Naive B cell (primary cell): ENCODE measurements at places on chromosomes 3 and 15. TPM values are rescaled to one million over a fixed set of nuclear protein-coding genes. Genes with fewer than 3 reads are reported as not detected.

GRCh38 chr15:28783466-28783865, 65.0 kb downstream of the GOLGA6L7 start:
- H3K4me1 ChIP-seq: no peaks in the 10 kb centered on the region
- no peak for DNase-seq
- H3K27me3 ChIP-seq: peaks cover 10% of the 10 kb centered on the region
- H3K36me3 ChIP-seq: no peaks in the 10 kb centered on the region
- no peak overlapping the region for H3K27ac ChIP-seq

DNA sequence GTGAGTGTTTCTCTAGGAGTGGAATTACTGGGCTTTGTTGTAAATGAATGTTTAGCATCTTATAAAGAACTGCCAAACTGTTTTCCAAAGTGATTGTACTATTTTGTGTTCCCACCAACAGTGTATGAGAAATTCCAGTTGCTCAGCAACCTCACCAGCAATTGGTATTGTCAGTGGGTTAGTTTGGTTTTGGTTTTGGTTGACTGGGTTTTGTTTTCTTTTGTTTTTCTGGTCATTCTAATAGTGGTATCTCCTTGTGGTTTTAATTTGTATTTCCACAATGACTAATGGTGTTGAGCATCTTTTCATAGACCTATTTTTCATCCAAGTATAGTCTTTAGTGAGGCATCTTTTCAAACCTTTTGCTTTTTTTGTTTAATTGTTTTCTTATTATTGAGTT, 27.1 kb downstream of the FILIP1L start:
- no peaks in the 10 kb centered on the region for H3K27me3 ChIP-seq
- H3K4me3 ChIP-seq: no peak overlapping the region
- DNase-seq: no peak
- H3K27ac ChIP-seq: no peak overlapping the region
- H3K36me3 ChIP-seq: no peaks in the 10 kb centered on the region

DNA sequence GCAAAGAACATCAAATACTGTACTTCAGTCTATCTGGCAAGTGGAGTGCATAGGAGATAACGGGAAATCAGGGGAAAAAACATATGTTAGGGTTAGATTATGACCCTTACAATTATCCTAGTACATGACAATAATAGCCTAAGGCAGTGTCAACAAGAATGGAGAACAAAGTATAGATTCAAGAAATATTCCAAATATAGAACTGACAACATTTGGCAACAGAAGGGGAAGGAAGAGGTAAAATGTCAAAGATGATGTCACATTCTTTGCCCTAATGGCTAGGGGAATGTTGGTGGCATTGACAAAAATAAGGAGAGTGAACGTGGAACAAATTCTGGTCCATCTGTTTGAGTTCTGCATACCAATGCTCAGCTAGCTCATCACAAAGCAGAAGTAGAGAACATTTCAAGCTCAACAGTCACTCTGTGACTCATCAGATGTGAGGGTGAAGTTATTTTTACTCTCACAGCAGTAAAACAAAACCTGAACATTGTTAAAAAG, 15.5 kb upstream of the ATP8B4 start:
- H3K27ac ChIP-seq: no peak overlapping the region
- no peak for DNase-seq
- no peaks in the 10 kb centered on the region for H3K36me3 ChIP-seq
- H3K4me1 ChIP-seq: no peaks in the 10 kb centered on the region

DNA sequence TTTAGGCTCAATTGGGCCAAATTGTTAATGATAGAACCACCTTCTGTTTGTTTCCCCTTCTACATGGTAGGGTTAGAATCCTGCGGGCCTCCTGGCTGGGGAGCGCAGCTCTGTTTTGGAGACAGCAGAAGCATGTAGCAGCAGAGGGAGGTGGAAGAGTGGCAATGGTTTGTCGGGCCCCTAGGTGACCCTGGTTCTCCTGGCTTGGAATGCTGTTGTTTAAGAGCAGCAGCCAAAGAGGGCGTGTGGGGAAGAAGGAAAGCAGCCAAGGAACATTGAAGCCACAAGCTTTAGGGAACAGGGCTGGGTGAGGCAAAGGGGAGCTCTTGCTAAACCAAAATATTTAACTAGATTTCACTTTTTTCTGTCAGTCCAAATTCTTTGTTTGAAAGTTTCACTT, 213.7 kb upstream of the NR2E3 start:
- no peak overlapping the region for H3K4me3 ChIP-seq
- no peak overlapping the region for H3K27ac ChIP-seq

DNA sequence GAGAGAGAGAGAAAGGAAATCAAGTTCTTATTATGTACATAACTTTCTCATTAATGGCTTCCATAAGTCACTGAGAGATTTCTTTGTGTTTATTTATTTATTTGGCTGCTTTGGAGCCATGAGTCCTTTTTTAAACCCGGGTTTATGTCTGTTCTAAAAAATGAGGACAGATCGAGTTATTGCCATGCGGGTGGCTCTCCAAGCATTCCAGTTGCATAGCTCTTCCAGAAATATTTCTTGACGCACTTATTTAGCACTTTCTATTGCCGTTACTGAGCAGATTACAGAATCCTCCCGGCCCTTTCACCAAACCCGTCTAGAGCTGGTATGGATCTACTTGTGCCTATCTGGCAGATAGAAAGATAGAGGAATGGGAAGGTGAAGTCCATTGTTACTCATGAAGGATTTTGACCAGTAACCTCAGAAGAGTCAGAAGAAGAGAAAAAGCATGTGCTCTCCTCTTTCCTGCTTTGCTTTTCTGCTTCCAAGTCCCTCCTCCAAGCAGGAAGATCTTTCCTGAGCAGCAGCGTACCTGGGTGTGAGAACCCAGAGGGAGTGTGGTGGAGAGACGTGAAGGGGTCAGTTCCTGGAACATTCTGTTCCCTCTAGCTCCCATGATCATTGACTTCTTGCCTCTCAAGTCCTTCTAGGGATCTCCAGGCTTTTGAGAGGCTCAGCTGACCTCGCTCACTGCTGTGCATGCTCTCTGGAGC, 112.8 kb downstream of the LPP start:
- peak overlapping the region; percentile 44 for H3K27ac ChIP-seq
- DNase-seq: no peak
- H3K4me3 ChIP-seq: no peak overlapping the region
- no peaks in the 10 kb centered on the region for H3K27me3 ChIP-seq

GRCh38 chr3:117358717-117359314, 649.2 kb downstream of the TUSC7 start:
- H3K4me1 ChIP-seq: no peaks in the 10 kb centered on the region
- H3K27ac ChIP-seq: no peak overlapping the region
- no peaks in the 10 kb centered on the region for H3K27me3 ChIP-seq
- H3K36me3 ChIP-seq: no peaks in the 10 kb centered on the region

DNA sequence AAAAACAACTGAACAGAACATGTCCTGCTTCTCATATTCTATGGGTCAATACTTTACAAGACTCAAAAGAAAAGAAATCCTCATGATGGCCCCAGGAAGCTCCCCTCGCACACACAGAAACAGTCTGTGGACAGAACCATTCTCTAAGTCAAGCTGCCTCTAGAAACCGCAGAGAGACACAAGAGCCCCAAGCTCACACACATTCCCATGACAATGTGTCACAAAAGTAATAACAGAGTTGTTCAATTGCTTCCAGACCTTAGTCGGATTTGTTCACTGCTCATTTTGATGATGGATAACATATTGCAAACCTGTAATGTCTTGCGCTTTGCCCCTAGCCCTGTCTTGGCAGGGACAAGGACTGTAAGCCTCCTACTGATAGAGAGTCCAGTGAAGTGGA, 60.9 kb downstream of the UMPS start:
- H3K4me1 ChIP-seq: no peaks in the 10 kb centered on the region
- H3K27me3 ChIP-seq: peaks cover 5% of the 10 kb centered on the region
- H3K27ac ChIP-seq: no peak overlapping the region
- H3K36me3 ChIP-seq: no peaks in the 10 kb centered on the region

- no peak overlapping the region for H3K4me3 ChIP-seq
- DNase-seq: no peak
- H3K36me3 ChIP-seq: no peaks in the 10 kb centered on the region
- peaks cover 8% of the 10 kb centered on the region for H3K4me1 ChIP-seq
- H3K27ac ChIP-seq: no peak overlapping the region
Observed at GRCh38 chr3:99850608-99851007, 32.9 kb downstream of the CMSS1 start.

DNA sequence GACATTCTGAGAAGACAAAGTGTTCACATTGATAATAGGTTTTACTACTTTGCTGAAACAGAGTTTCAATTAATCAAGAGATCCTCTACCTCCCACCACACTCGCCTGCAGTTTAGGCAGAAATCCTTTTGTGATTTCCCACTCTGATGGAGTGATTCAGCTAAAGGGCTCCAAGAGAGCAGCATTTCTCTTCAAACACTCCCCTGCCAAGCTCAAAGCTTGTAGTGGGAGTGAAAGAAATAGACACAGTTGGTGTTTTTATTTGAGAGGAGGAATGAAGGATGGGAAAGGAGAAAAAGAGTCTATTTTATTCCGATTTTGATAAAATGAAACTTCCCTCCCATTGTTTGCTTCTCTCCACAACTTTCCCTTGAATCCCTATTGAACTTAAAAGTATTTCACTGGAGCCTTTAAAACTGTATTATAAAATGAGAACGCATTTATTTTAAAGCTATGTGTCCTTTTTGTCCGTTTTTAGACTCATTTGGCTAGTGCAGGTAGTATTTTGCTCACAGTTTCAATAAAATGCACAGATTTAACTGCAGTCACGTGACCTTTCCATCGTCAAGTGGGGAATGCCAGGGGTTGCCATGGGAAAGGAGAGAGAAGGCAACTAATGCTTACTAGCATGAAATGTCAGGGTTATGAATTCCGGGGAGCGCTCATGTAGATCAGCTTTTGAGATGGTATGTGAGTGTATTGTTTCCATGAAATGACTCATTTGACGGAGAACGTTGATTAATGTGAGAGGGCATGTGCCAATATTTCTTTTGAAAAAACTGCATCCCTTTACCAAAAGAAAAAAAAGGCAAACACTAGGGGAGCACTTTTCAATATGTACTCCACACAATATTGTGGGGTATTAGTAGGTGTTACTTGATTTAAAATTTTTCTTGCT, 7.7 kb upstream of the OSBPL11 start:
- DNase-seq: no peak
- H3K4me3 ChIP-seq: no peak overlapping the region
- no peaks in the 10 kb centered on the region for H3K36me3 ChIP-seq
- H3K4me1 ChIP-seq: no peaks in the 10 kb centered on the region

- no peaks in the 10 kb centered on the region for H3K4me1 ChIP-seq
- no peak overlapping the region for H3K27ac ChIP-seq
- no peak overlapping the region for H3K4me3 ChIP-seq
Observed at GRCh38 chr3:189624130-189624529, 7.1 kb upstream of the TP63 start.

DNA sequence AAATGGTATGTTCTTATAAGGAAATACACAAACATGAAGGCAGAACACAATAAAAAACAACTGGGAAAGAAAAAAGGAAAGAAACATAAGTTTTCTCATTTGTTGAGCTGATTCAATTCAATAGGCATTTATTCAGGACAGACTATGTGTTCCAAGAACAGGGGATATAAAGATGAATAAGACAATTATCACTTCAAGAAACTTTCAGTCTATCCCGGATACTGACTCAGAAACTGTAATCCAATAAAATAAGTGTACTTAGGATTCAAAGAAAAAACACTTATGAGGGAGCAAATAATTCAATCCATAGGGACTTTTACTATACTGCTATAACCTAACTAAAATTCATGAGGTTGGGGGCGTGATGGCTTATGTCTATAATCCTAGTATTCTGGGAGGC, 3.5 kb upstream of the POPDC2 start:
- H3K4me1 ChIP-seq: peaks cover 33% of the 10 kb centered on the region
- no peak overlapping the region for H3K4me3 ChIP-seq
- no peaks in the 10 kb centered on the region for H3K27me3 ChIP-seq
- H3K27ac ChIP-seq: peak overlapping the region; percentile 35
- H3K36me3 ChIP-seq: no peaks in the 10 kb centered on the region

GRCh38 chr15:73273181-73274002, 95.4 kb downstream of the HCN4 start:
- H3K36me3 ChIP-seq: no peaks in the 10 kb centered on the region
- peaks cover 13% of the 10 kb centered on the region for H3K27me3 ChIP-seq
- DNase-seq: peak; percentile 18
- H3K4me3 ChIP-seq: no peak overlapping the region

GRCh38 chr15:77226652-77227051, 155.7 kb upstream of the TSPAN3 start:
- H3K36me3 ChIP-seq: no peaks in the 10 kb centered on the region
- no peak overlapping the region for H3K4me3 ChIP-seq
- DNase-seq: no peak
- H3K4me1 ChIP-seq: peaks cover 12% of the 10 kb centered on the region
- H3K27ac ChIP-seq: no peak overlapping the region
- no peaks in the 10 kb centered on the region for H3K27me3 ChIP-seq

- no peaks in the 10 kb centered on the region for H3K27me3 ChIP-seq
- no peak overlapping the region for H3K27ac ChIP-seq
- H3K4me1 ChIP-seq: no peaks in the 10 kb centered on the region
- DNase-seq: no peak
- H3K4me3 ChIP-seq: no peak overlapping the region
Observed at GRCh38 chr3:163139600-163139999, 1643.0 kb downstream of the OTOL1 start.

DNA sequence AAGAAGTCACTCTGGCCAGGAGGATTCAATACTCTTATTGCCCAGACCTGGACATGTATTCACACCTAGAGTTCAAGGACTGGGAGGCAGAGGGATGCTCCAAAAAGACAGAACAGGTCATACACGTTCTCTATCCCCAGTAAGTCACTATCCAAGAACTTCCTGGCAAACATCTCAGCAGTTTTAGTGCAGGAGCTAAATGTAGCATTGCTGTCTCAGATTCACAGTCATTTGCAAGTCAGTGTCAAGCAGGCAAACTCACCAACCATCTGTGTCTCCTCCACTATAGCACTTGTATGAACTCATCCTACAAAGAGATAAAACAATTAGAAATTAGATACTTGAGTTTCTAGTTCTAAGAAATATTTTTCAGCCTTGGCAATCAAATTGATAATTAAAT, 38.4 kb downstream of the ABHD17C start:
- H3K4me3 ChIP-seq: no peak overlapping the region
- no peaks in the 10 kb centered on the region for H3K36me3 ChIP-seq
- H3K27me3 ChIP-seq: no peaks in the 10 kb centered on the region
- H3K4me1 ChIP-seq: no peaks in the 10 kb centered on the region
- no peak overlapping the region for H3K27ac ChIP-seq

TATDN2 gene
- 9.7 TPM for polyA plus RNA-seq

HYAL1 gene
- 0.32 TPM for polyA plus RNA-seq

ADCY5 gene
- 0.09 TPM for polyA plus RNA-seq

ADGRG7 gene
- not detected for polyA plus RNA-seq

GPR27 gene
- 0.13 TPM for polyA plus RNA-seq

ASB14 gene
- polyA plus RNA-seq: 0.49 TPM

CDHR4 gene
- polyA plus RNA-seq: not detected

ITGB5 gene
- 0.77 TPM for polyA plus RNA-seq

EPB42 gene
- polyA plus RNA-seq: not detected
